ENCODE measurements at places on chromosomes 16 and 17. TPM values are rescaled to one million over a fixed set of nuclear protein-coding genes. Genes with fewer than 3 reads are reported as not detected.

DNA sequence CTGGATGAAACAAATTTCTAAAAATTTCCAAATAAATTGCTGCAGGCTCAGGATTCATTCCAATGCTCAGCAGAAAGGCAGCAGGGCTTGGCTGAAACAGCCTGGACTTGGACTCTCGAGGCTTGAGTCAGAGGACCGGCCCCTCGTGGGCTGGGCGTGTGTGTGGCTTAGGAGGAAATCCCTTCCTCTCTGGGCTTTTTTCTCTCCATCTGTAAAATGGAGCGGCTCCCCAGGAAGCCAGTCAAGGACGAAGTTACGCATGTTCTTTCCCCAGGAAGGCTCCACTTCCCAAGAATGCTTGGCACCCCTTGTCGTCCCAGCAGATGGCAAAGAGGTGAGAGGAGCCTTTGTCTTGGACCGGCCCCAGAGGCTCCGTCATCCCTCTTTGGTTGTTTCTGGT lies 13.5 kb downstream of the SLC46A1 start:
- DNase-seq, result no peak
- H3K4me1 ChIP-seq, result no peaks in the 10 kb centered on the region
- H3K36me3 ChIP-seq, result peaks cover 71% of the 10 kb centered on the region
- no peak overlapping the region for H3K4me3 ChIP-seq
- no peak overlapping the region for H3K27ac ChIP-seq

GRCh38 chr16:10121897-10122425 lies 60.3 kb downstream of the GRIN2A start:
- no peaks in the 10 kb centered on the region for H3K36me3 ChIP-seq
- no peak overlapping the region for H3K4me3 ChIP-seq
- no peaks in the 10 kb centered on the region for H3K27me3 ChIP-seq
- H3K4me1 ChIP-seq, result no peaks in the 10 kb centered on the region
- no peak for DNase-seq

- H3K27me3 ChIP-seq, result no peaks in the 10 kb centered on the region
- H3K4me1 ChIP-seq, result no peaks in the 10 kb centered on the region
- DNase-seq, result no peak
- H3K27ac ChIP-seq, result no peak overlapping the region
- no peaks in the 10 kb centered on the region for H3K36me3 ChIP-seq
- no peak overlapping the region for H3K4me3 ChIP-seq
These were observed 116.8 kb downstream of the WSCD1 start for GRCh38 chr17:6186998-6187397.

The GAS7 gene
- total RNA-seq, result 0.93 TPM

GRCh38 chr17:73348829-73349095 lies 37.0 kb upstream of the CDC42EP4 start:
- H3K4me3 ChIP-seq, result no peak overlapping the region
- H3K4me1 ChIP-seq, result no peaks in the 10 kb centered on the region
- no peaks in the 10 kb centered on the region for H3K36me3 ChIP-seq
- no peak for DNase-seq
- peaks cover 20% of the 10 kb centered on the region for H3K27me3 ChIP-seq
- H3K27ac ChIP-seq, result no peak overlapping the region

DNA sequence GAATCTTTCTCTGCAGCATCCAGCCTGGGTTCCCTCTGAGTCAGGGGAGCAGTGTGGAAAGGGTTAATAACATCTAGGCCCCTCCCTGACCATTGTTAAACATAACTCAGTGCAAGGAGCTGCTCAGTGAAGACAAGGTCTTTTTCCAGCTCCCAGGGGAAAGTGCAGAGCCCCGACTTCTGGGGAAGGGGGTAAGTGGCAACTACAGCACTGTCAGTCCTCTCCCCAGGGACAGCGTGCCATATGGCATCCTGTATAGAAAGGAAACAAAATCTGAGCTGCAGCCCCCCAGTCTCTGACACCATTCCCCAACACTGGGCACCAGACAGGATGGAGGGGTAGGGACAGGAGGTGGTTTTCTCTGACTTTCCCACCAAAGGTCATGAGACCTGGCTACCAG lies 7.8 kb downstream of the MRPL27 start:
- peaks cover 23% of the 10 kb centered on the region for H3K4me1 ChIP-seq
- no peak for DNase-seq
- no peaks in the 10 kb centered on the region for H3K27me3 ChIP-seq
- no peak overlapping the region for H3K4me3 ChIP-seq

All from T-cell (primary cell).